Astrocyte of the cerebellum (primary cell): ENCODE measurements at places on chromosomes 6 and 20.

DNA sequence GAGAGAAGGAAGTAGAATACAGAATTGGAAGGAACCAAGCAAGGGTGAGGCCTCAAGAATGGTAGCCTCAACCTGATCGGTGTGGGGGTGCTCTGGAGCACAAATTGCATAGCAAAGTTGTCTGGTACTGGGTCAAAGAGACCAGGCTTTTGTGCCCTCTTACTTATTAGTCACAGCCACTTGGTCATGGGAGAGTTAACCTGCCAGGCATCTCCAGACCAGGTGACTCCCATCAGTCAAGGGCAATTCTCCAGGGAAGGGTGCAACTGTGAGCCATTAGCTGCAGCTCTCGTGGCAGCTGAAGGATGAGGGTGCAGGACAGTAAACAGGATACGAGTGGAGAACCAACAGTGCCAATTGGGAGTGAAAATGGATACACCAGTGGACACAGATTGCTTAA lies 47.7 kb upstream of the PLCB4 start:
- DNase-seq: no peak

- DNase-seq: peak; percentile 77
Measured at GRCh38 chr6:12548526-12548925, 168.0 kb upstream of the PHACTR1 start.

DNA sequence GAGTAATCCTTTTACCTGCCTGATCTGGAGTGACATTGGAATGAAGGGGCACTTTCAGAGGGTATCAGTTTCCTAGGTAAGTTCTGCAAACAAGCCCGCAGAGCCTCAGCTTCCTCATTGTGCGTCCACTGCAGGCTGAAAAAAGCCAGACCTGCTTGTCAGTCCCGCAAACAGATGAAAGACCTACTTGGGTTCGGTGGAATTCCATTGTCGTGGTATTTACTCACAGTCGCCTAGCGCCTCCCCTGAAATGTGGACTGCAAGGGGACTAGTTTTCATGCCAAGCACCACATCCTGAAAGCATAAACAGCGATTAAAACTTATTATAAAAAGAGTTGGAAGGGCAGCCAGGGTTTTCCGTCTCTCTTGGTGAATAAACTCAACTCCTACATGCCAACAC lies 121.5 kb downstream of the PAX1 start:
- DNase-seq: no peak

- DNase-seq: no peak
Measured at GRCh38 chr6:79610306-79611009, 20.7 kb upstream of the SH3BGRL2 start.

DNA sequence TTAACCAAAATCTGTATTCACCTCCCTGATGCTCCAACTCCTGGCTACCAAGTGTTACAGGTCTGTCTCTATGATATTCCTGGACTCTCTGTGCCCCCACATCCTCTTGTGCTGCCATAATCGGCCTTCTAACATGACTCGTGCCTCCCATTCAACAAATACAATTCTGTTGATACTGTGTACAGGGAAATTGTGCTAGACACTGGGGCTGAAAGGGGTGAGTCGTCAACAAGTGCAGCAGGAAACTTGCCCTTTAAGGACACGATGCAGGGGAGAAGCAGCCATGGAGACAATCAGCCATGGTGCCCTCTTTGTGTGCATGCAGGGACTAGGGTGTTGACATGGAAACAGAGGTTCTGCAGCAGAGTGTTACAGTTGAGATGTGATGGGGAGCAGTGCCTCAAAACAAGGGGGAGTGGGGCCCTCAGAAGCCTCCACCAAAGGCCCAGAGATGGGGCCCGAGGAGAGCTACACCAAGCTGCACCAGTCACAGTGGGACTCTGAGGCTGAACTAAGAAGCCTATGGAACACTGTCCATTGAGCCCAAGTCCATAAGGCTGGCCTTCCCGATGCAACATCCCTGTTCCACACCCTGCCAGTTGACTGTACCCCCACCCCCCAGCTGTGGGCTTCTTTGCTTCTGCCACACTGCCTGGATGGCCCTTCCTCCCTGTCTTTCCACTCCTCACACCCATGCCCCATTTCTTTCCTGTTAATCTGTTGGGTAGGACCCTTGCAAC lies 3.1 kb downstream of the PCED1A start:
- no peak for DNase-seq

- no peak for DNase-seq
Measured at GRCh38 chr6:157376241-157376640, 4.7 kb upstream of the ZDHHC14 start.

DNA sequence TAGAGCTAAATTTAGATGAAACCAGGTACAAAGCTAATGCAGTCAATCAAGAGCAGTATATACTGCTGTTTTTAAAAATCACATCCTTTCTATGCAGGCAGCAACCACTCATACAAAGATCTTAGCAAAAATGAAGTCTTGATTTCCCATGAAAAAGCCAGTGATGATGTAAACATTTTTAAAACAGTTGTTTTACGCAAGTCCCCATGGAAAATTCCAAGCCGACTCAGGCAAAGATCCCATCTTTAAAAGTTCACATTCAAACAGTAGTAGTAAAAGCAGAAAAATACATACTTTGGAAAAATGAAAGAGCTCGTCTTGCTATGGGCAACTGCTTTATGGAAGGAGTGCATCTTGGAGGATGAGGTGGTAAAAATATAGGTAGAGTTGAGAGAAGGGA lies 84.0 kb downstream of the RCAN2 start:
- DNase-seq: no peak

GRCh38 chr6:134247231-134247833 lies 70.6 kb downstream of the SGK1 start:
- DNase-seq: no peak
